Panc1 (cell line): ENCODE measurements at places on chromosomes 2 and 18. TPM values are rescaled to one million over a fixed set of nuclear protein-coding genes. Genes with fewer than 3 reads are reported as not detected.
A peak's percentile ranks its signal among the peaks of the same experiment; 100 is the strongest.

The SETBP1 gene
- 0.23 TPM for total RNA-seq

DNA sequence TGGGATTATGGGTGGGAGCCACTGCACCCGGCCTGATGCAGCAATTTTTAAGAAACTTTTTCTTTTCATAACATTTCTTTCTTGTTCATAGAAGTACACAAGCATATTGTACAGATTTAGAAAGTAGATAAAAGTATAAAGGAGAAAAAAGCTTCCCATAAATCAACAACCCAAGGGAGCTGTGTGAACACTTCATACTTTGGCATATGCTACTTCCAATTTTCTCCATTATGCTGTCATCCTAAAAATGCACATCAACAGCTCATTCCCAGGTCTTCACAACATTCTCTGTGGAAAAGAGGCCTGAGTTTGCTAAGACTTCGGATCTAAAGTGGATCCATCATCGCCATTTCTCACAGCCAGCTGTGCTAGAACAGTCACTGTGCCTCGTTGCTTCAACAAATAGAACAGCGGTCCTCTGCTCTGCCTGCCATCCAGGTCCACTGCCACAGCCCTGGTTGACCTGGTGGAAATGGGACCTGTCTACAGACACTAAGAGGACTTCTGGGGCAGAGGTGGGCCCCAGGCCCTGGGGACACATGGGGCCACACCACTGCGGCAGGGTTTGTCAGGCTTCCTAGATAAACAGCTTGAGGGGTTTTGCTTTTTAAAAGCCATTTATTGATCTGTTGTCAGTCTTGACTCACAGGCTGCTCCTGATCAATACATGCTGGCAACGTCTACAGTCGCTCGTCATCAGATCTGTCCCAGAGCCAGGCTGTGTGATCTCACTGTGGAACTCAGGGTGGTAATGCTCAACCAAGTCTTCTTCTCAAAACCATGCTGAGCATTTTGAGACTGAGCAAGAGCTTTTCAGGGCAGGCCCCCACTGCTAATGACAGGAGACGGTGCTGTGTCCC lies 72.7 kb upstream of the MGAT4A start:
- DNase-seq, result no peak
- H3K27ac ChIP-seq, result no peak overlapping the region
- no peaks in the 10 kb centered on the region for H3K4me1 ChIP-seq

The PLCD4 gene
- 12.9 TPM for total RNA-seq

The MREG gene
- 19.2 TPM for total RNA-seq

GRCh38 chr2:228318218-228318617 lies 136.7 kb upstream of the SPHKAP start:
- no peak overlapping the region for H3K4me3 ChIP-seq
- no peaks in the 10 kb centered on the region for H3K36me3 ChIP-seq
- H3K27ac ChIP-seq, result no peak overlapping the region
- H3K27me3 ChIP-seq, result no peaks in the 10 kb centered on the region
- H3K4me1 ChIP-seq, result no peaks in the 10 kb centered on the region
- DNase-seq, result no peak

The ALPG gene
- total RNA-seq, result 65.3 TPM

DNA sequence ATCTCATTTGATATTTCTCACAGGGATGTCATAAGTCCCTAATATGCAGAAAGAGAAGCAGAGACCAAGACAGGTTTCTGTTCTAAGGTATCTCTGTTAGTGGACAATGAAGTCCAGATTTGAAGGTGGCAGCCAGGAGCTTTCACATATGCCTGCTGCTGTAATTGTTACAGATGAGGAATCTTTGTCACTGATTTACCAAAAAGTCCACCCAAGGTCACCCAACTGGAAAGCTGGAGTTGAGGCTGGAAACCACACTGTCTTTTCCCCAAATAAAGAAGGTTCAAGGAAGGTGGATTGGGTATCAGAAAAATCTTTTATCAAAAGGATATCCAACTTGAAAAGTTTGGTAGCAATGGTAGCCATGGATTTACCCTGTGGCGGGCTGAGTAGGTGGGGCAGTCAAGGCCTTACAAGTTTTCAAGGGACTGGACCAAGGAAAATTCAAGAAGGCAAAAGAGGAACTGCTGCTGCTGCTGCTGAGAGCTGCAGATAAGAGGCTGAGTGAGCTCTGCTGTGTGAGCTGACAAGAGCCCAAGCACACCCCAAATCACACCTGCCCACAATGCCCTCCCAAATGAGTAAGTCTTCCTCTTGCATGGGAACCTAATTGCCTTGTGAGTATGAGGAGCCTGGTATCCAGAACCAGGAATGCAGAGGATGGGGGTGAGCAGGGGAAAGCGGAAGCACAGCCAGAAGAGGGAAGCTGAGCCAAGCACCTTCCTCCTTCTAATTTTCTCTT lies 241.2 kb downstream of the ANAPC1 start:
- no peaks in the 10 kb centered on the region for H3K27me3 ChIP-seq
- DNase-seq, result no peak
- H3K4me1 ChIP-seq, result no peaks in the 10 kb centered on the region
- H3K4me3 ChIP-seq, result no peak overlapping the region

DNA sequence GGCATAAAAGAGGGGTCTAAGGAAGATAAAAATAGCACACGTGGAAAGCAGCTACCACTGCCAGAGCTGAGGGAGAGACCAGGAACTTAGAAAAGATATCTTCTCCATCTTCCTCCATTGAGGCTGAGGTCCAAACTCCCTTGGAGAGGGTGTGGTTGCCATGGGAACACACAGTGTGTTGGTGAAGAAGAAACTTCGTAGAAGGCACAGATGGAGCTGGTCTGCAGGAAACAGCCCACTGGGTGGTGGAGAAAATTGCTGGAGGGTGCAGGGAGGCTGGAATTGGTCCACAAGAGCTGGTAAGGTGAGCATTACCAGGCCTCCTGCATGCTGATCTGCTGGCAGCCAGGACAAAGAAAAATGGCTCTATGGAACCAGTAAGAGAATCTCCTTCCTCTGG lies 191.0 kb downstream of the HRH4 start:
- DNase-seq, result no peak
- H3K36me3 ChIP-seq, result no peaks in the 10 kb centered on the region
- no peaks in the 10 kb centered on the region for H3K4me1 ChIP-seq
- no peak overlapping the region for H3K27ac ChIP-seq
- no peaks in the 10 kb centered on the region for H3K27me3 ChIP-seq

The GULP1 gene
- 51.5 TPM for total RNA-seq

- no peak for DNase-seq
- no peak overlapping the region for H3K4me3 ChIP-seq
- no peaks in the 10 kb centered on the region for H3K4me1 ChIP-seq
- no peaks in the 10 kb centered on the region for H3K36me3 ChIP-seq
- H3K27ac ChIP-seq, result no peak overlapping the region
These were observed 89.1 kb downstream of the SCN2A start for GRCh38 chr2:165328272-165328671.

DNA sequence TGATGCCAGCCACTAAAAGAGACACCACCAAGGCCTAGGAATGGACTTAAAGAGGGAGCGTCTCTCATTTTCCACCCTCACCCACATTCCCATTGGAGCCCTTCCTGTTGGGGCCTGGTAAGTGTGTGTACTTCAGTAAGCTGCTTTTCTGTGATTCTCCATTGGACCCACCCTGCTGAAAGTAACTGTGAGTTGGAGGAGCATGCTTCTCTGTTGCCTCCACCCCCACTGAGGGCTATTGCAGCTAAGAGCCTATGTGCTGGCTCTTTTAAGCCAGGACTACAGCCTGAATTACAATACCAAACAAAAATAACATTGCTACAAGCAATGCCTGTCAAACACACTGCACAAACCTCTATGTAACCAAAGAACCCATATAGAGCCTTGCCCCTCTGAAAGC lies 81.1 kb downstream of the TRABD2A start:
- H3K27ac ChIP-seq, result no peak overlapping the region
- no peak overlapping the region for H3K4me3 ChIP-seq
- no peak for DNase-seq
- H3K36me3 ChIP-seq, result no peaks in the 10 kb centered on the region

DNA sequence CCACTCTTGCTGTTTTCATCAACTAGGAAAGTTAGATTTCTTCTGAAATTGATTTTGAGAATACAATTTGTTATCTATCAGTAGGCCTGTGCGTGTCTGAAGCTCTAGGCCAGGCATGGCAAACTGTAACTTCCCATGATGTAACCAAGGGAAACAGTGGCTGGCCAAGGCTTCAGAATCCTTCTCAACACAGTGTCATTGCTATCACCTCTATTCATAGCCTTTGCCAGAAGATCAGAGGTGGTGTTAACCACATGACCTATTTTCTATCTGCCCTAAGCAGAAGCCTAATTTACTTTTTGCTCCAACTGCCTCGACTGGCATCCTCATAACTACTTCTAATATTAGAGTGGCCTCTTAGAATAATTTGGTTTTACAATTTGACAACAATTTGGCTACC lies 2.5 kb downstream of the ITGB6 start:
- no peaks in the 10 kb centered on the region for H3K36me3 ChIP-seq
- no peak for DNase-seq
- H3K4me3 ChIP-seq, result no peak overlapping the region
- peak overlapping the region; percentile 57; the same call in 1 of the 2 replicates for H3K27ac ChIP-seq
- no peaks in the 10 kb centered on the region for H3K27me3 ChIP-seq

The HDAC4 gene
- total RNA-seq, result 40.1 TPM

The ZCCHC2 gene
- 18.2 TPM for total RNA-seq

The EVA1A gene
- total RNA-seq, result 0.21 TPM

- H3K27ac ChIP-seq, result no peak overlapping the region
- H3K4me3 ChIP-seq, result no peak overlapping the region
- DNase-seq, result no peak
- no peaks in the 10 kb centered on the region for H3K27me3 ChIP-seq
- no peaks in the 10 kb centered on the region for H3K36me3 ChIP-seq
These were observed 79.1 kb downstream of the ZRANB3 start for GRCh38 chr2:135451966-135452365.

DNA sequence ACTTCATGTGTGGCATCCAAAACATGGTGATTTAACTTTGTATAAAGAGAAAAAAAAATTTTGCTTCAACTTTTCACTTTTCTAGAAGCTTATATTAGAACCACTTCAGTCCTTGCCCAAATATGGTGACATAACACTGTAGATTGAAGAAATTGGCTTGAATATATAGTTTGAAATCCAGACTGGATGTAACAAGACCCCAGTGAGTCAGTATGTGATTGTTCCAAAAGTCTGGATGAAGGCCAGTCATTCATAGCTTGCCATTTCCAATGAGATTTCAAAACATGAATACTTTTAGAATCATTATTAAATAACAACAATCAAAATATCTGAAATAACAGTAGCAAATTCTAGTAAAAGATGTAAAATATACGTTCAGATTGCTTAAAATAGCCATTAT lies 104.8 kb upstream of the FN1 start:
- H3K4me1 ChIP-seq, result no peaks in the 10 kb centered on the region
- no peak overlapping the region for H3K4me3 ChIP-seq
- DNase-seq, result no peak
- no peaks in the 10 kb centered on the region for H3K27me3 ChIP-seq
- no peak overlapping the region for H3K27ac ChIP-seq

DNA sequence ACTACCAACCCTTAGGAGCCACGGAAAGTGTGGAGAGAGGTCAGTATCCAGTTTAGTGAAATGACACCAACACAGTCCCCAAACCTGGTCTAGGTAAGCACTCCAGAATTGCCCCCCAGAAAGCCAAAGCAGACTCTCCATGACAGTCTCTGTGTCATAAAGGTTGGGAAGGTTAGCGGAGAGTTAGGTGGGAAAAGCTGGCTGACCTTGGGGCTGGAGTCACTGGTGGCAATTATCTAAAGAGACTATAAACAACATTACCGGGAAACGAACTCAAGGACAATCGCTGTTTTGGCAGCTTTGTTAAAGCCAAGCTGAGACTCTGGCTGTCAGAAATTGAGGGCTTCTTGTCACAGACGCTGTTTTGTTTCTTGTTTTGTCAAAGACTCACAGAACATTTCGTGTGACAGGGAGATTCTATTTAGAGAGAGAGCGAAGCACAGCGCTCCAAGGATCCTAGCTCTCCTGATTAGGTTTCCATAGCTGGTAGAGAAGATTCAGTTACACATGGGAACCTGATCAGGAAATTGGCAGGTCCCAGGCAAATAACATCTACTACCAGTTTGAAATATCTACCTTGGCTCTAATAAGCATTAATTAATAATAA lies 111.3 kb downstream of the LNPK start:
- no peaks in the 10 kb centered on the region for H3K36me3 ChIP-seq
- no peaks in the 10 kb centered on the region for H3K4me1 ChIP-seq
- H3K4me3 ChIP-seq, result no peak overlapping the region
- H3K27me3 ChIP-seq, result 0 out of 2 replicates have a peak, but pooled peaks cover 4% of the 10 kb centered on the region
- DNase-seq, result no peak

The COL4A4 gene
- total RNA-seq, result 0.13 TPM

DNA sequence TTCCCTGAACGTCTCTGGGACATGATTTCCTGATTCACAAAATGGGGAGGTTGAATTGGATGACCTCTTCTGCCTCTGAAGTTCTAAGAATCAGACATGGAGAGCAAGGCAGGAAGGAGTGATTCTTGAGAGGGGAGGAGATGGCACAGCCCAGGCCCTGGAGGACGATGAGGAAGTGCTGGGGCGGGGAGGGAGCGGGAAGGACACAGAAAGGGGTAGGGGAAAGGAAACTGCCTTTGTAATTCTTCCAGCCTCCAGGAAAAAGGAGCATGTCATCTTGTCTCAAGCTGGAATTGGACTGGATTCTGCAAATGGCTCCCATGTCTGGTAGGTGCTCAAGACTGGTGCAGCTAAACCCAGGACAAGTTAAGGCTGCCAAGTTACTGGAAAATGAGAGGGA lies 97.0 kb upstream of the NCK2 start:
- H3K36me3 ChIP-seq, result no peaks in the 10 kb centered on the region
- no peaks in the 10 kb centered on the region for H3K27me3 ChIP-seq
- H3K27ac ChIP-seq, result no peak overlapping the region

DNA sequence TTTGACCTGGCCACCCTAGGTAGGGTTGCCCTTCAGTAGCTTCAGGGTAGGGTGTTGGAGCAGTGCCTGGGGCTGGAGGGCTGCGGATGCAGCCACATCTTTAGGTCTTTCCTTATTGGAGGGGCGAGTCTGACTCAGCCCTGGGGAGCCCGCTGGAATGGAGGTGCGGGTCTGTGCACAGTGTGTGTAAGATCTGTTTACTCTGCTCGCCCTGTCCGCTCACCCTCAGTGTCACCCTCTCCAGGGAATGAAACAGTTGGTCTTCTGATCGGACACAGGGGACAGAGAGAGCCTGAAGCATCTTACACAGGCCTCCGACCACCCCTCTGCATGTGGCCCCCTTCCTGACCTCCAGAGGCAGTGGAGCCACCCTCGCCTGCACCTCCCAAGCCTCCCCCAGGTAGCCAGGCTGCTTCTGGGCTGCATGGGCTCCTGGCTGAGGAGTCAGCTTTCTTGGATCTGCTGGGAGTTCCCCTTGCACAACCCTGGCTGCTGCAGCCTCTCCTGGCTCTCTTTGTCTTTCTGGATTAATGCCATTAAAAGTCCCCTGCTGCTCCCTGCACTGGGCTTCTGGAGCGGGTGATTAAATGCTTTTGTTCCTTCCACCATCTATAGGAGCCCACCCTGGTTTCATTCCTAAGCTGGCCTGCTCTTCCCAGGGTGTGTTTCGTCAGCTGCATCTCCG lies 82.6 kb downstream of the ASB1 start:
- H3K27me3 ChIP-seq, result no peaks in the 10 kb centered on the region
- no peak for DNase-seq
- H3K36me3 ChIP-seq, result no peaks in the 10 kb centered on the region
- no peaks in the 10 kb centered on the region; the same call in 1 of the 2 replicates for H3K4me1 ChIP-seq

The ATL2 gene
- 78.7 TPM for total RNA-seq

The CBLN2 gene
- 5.7 TPM for total RNA-seq
